ENCODE measurements at places on chromosomes 6 and 20.

- no peak for DNase-seq
These were observed 34.2 kb downstream of the ZNF391 start for GRCh38 chr6:27422651-27423332.

DNA sequence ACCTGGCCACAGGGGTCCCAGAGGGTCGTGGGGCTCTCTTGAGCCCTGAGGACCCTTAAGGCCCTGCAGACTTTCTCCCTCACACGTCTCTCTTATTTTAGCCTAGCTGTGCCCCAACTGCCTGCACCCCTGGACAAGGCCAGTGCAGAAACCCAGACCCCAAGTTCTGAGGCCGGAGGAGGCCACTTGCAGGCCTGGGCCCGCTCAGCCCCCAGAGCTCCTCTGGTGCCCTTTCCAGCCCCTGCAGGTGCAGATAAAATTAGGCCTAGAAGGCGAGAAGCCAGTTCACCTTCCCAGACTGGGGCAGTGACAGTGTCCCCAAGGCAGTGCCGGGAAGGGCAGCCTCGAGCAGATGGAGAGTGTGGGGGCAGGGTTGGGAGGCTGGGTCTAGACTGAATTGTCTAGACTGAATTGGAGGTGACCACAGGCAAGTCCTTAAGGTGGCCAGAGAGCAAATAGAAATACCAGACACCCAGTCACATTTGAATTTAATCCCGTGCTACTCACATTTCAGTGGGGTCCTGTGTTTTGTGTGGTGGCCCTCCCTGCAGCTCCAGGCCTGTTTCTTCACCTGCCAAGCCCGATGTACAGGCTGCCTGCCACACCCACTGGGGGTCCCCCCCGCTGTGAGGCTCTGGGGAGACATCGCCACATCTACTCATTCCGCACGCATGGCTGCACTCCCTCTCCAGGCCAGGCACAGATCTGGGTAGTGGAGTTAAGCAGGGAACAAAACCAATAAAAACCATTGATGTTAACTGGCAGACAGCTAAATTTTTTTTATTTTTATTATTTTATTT is 8.6 kb upstream of the IP6K3 start:
- DNase-seq = no peak

DNA sequence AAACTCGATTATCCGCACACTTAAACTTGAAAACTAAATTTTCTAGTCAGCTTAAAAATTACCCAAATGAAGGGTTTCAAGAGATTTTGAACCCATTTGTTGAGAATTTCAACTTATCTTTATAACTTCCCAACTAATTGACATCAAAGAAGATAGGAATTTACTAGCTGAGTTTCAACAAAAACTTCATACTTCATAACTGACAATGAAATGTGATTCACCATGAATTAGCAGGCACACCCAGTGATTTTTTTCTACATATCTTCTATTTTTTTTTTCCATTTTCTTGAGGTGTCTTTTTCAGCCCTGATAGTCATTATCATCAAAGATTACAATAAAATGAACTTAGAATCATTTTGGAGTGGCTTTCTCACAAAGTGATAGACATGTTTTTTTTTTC is 26.7 kb downstream of the TNFAIP3 start:
- no peak for DNase-seq

DNA sequence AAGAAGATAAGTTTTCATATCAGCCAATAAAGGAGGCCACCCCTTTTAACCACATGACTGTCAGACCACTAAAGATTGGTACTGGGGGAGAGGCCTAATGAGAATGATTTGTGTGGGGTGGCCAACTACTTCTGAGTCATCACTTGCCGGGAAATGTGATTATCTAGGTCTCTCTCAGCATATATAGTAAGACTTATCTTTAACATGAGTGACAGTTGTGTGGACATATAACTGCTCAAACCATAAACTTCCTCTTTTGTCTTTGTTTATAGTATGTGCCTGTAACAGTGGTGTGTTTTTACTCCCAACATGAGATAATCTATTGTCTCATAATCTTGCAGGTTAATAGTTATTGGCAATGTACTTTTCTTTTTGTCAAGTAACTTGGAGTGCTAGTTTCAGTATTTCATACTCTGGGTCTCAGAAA is 312.4 kb downstream of the CDKAL1 start:
- no peak for DNase-seq

DNA sequence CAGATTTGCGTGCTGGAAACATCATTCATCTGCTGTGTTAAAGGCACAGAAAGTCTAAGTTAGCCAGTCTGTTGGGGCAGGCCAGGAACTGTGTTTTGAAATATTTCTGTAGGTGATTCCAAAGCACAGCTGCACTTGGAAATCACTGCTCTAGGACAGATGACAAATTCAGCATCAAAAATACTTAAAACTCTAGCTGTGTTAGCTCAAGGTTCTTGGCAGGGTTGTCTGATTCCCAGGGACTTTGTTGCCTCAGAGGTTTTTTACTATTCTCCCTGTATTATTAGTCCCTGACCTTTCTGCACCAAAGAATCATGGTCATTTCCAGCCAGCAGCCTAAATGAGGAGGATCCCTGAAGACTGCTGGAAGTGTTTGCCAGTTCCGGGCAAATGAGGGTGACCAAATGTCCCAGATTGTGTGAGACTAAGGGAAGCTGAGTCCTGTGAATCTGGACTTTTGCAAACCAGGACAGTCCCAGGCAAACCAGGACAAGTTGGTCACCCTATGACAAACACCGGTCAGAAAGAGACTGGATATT is 84.3 kb upstream of the TMEM30A start:
- no peak for DNase-seq

GRCh38 chr20:57244627-57245214 is 21.7 kb downstream of the BMP7 start:
- no peak for DNase-seq

- no peak for DNase-seq
These were observed 118.2 kb downstream of the DACT2 start for GRCh38 chr6:168201383-168201782.

- peak; percentile 1 for DNase-seq
These were observed 255.8 kb upstream of the RAB32 start for GRCh38 chr6:146287691-146288369.

DNA sequence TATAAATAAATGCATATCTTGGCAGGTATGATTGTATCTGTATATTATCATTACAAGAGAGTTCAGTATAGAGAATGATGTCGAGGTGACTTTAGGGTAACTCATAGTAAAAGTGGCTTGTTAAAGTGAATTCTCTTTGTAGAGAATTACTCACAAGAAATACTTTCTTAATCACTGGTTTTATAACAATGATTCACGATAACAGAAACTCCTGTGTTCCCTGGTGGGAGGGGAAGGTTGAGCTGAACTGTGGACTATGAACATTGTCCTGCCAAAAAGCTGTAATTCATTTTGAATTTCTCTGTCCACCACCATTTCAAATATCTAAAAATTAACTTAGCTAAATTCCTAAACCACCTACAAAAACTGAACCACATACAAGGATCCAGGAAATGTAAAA is 7.7 kb downstream of the TPMT start:
- no peak for DNase-seq

GRCh38 chr6:33693186-33694105 is 18.1 kb downstream of the UQCC2 start:
- DNase-seq = no peak
